ENCODE measurements at places on chromosomes 12 and 14. TPM values are rescaled to one million over a fixed set of nuclear protein-coding genes. Genes with fewer than 3 reads are reported as not detected.

DNA sequence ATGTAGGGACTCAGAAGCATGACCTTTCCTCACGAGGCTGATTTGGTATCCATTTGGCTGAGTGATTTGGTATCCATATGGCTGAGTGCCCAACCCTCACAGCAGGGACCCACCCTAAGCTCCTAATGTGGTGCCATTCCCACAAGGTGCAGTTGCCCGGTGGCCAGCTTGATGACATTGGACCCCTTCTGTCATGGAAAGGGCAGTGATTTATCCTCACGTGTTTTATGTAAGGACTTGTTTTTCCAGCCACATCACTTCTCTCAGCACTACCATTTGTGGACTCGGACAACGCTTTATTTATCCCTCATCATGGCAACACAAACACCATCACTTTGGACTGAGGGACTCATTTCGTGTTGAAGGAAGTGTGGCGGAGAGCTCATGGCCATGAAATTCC is 8.5 kb upstream of the CDC42BPB start:
- DNase-seq = no peak
- no peaks in the 10 kb centered on the region for H3K36me3 ChIP-seq
- H3K27me3 ChIP-seq = peaks cover 41% of the 10 kb centered on the region
- no peak overlapping the region for H3K27ac ChIP-seq
- no peak overlapping the region for H3K4me3 ChIP-seq
- H3K4me1 ChIP-seq = no peaks in the 10 kb centered on the region

DNA sequence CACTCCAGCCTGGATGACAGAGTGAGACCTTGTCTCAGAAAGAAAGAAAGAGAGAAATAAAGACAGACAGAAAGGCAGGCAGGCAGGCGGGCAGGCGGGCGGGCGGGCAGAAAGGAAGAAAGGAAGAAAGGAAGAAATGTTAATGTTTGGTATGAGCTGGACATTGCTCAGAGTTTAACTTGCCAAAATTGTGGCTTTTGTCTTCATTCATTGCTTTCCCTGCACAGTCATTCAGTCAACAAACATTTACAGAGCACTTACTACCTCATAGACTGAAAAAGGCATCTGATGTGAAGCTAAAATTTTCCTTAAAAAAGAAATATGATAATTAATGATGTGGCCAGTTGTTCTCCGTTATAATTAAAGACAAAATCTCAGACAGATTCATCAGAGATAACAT is 247.1 kb downstream of the SPTSSA start:
- H3K4me1 ChIP-seq = no peaks in the 10 kb centered on the region
- DNase-seq = no peak
- H3K27ac ChIP-seq = no peak overlapping the region
- H3K4me3 ChIP-seq = no peak overlapping the region
- no peaks in the 10 kb centered on the region for H3K36me3 ChIP-seq

DNA sequence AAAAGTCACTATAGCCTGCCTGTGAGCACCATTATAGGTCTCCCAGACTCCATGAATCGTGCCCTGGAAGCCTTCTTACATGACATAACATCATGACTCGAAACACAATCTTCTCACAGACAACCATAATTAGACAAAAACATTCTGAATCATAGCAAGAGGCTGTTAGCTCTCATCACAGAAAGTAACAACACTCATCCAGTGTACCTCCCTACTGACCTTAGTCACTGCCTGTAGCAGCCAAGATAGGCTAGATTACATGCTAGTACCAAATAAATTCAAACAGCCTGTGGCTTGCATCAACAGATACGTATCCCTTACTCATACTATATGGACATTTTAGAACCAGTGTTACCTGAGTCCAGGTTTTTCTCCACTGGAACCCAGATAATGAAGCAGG is 663.8 kb upstream of the FOXG1 start:
- no peaks in the 10 kb centered on the region for H3K4me1 ChIP-seq
- no peak overlapping the region for H3K4me3 ChIP-seq
- no peaks in the 10 kb centered on the region for H3K27me3 ChIP-seq
- no peak overlapping the region for H3K27ac ChIP-seq

B4GALNT1 gene
- 0.16 TPM for total RNA-seq

TAS2R13 gene
- total RNA-seq = 1.2 TPM
